ENCODE measurements at places on chromosomes 5 and 9. TPM values are rescaled to one million over a fixed set of nuclear protein-coding genes. Genes with fewer than 3 reads are reported as not detected.

GRCh38 chr5:85462957-85463356 lies 1078.3 kb upstream of the EDIL3 start:
- no peak overlapping the region for H3K4me3 ChIP-seq
- H3K4me1 ChIP-seq = no peaks in the 10 kb centered on the region

DNA sequence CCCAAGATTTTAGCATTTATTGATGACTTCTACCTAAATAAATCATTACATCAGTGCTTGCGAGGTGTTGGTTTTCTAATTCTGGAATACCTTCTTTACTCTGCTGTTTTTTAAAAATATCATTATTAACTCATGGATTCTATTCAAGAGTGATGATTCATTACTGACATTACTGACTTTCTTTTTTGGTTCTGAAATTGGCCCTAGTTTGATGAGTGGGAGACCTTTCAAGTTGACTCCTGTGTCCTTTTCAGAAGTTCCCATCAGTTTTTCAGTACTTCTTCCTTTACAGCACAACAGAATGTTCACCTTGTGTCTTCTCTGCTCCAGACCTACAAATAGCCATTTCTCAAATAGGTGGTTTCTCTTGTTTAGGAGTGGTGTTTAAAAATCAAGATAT lies 114.1 kb downstream of the PCSK5 start:
- no peak overlapping the region for H3K4me3 ChIP-seq
- H3K27me3 ChIP-seq = no peaks in the 10 kb centered on the region
- no peak for DNase-seq
- H3K36me3 ChIP-seq = no peaks in the 10 kb centered on the region

DNA sequence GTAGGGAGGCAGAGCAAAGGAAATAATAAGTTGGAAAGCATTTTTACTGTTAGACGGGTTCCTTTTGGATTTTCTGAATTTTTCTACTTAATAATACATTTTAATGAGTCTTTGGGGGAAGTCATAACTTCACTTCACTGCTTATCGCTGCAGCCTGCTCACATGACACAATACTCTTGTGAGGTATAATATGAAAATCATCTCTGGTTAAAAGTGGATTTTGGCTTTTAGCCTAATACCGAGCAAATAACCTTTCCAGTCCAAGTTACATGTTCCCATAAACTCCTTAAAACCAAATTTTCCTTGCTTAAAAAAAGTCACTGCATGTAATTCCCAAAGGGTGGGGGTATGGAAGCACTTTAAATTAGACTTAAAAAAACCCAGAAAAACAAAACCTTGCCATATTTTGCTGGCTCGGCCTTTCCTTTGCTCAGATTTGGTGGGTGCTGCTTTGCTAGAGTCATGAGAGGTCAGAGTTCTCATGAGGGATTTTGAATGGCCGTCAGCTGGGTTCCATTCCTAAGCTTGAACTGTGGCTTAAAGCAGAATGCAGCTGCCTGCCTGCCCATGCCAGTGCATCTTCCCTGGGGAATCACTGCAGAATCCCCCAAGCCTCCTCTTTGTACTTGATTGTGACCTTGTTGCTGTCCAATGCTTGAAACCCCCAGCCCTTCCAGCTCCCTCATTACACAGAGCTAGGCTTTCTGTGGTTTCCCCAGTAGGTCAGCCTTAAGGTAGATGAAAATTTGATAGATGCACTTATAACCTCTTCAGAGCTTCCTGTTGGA lies 331.8 kb downstream of the KDM4C start:
- peak; percentile 70 for DNase-seq
- no peaks in the 10 kb centered on the region for H3K27me3 ChIP-seq
- no peak overlapping the region for H3K4me3 ChIP-seq
- no peaks in the 10 kb centered on the region for H3K4me1 ChIP-seq

- H3K4me3 ChIP-seq = no peak overlapping the region
- DNase-seq = no peak
- H3K27me3 ChIP-seq = no peaks in the 10 kb centered on the region
- no peaks in the 10 kb centered on the region for H3K36me3 ChIP-seq
- no peak overlapping the region for H3K27ac ChIP-seq
Measured at GRCh38 chr5:136004436-136004835, 24.4 kb upstream of the TGFBI start.

GRCh38 chr5:137075163-137075970 lies 423.8 kb downstream of the SPOCK1 start:
- no peaks in the 10 kb centered on the region for H3K4me1 ChIP-seq
- DNase-seq = peak; percentile 44
- H3K27ac ChIP-seq = no peak overlapping the region
- no peak overlapping the region for H3K4me3 ChIP-seq

DNA sequence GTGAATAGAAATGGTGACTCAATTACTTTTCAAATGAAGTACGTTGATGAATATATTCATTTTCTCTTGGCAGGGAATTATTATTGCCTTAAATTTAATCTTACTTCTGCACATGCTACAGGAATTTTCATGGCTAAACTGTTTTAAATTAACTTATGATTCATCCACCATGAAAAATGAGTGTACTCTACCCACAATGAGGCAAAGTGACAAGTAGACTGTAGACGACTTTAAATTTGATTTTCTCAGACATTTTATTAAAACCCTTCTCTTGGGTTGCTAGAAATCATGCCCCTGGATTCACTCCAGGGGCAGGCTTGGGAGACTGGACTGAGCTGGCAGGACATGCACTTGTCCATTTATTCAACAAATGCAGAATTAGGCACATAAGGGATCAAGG lies 23.5 kb upstream of the ERAP2 start:
- no peak overlapping the region for H3K4me3 ChIP-seq
- no peaks in the 10 kb centered on the region for H3K4me1 ChIP-seq
- DNase-seq = no peak
- H3K27ac ChIP-seq = no peak overlapping the region

GRCh38 chr5:68149189-68149588 lies 66.4 kb upstream of the PIK3R1 start:
- no peak overlapping the region for H3K4me3 ChIP-seq
- no peak overlapping the region for H3K27ac ChIP-seq
- H3K36me3 ChIP-seq = no peaks in the 10 kb centered on the region
- DNase-seq = no peak
- no peaks in the 10 kb centered on the region for H3K4me1 ChIP-seq

GRCh38 chr9:136965771-136966484 lies 11.4 kb upstream of the PTGDS start:
- H3K4me1 ChIP-seq = peaks cover 28% of the 10 kb centered on the region
- H3K36me3 ChIP-seq = no peaks in the 10 kb centered on the region
- H3K27me3 ChIP-seq = no peaks in the 10 kb centered on the region
- H3K4me3 ChIP-seq = no peak overlapping the region

DNA sequence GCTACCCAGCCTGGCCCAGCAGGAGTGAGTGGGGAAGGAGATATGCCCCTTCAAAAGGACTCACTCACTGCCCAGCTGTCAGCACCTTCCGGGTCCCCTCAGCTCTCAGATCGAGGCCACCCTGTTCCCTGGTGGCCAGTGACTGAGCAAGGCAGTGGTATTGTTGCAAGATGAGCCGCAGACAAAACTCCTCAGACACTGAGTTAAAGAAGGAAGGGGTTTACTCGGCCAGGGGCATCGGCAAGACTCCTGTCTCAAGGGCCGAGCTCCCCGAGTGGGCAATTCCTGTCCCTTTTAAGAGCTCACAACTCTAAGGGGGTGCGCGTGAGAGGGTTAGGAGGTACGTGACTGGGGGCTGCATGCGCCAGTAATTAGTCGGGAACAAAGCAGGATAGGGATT lies 9.7 kb upstream of the N4BP3 start:
- H3K27me3 ChIP-seq = no peaks in the 10 kb centered on the region
- no peak for DNase-seq
- H3K4me3 ChIP-seq = no peak overlapping the region
- peaks cover 4% of the 10 kb centered on the region for H3K4me1 ChIP-seq
- no peaks in the 10 kb centered on the region for H3K36me3 ChIP-seq

- H3K4me3 ChIP-seq = no peak overlapping the region
- H3K4me1 ChIP-seq = no peaks in the 10 kb centered on the region
- no peak overlapping the region for H3K27ac ChIP-seq
- no peaks in the 10 kb centered on the region for H3K36me3 ChIP-seq
- DNase-seq = no peak
Measured at GRCh38 chr5:148846930-148847329, 20.5 kb downstream of the ADRB2 start.

- no peak for DNase-seq
- no peaks in the 10 kb centered on the region for H3K27me3 ChIP-seq
- H3K27ac ChIP-seq = no peak overlapping the region
Measured at GRCh38 chr5:150789943-150790611, 11.5 kb downstream of the SMIM3 start.

- no peak overlapping the region for H3K4me3 ChIP-seq
- H3K4me1 ChIP-seq = no peaks in the 10 kb centered on the region
- no peak for DNase-seq
- H3K36me3 ChIP-seq = no peaks in the 10 kb centered on the region
Measured at GRCh38 chr5:86565197-86565789, 52.4 kb upstream of the COX7C start.

- peak; percentile 28 for DNase-seq
- no peak overlapping the region for H3K4me3 ChIP-seq
- no peak overlapping the region for H3K27ac ChIP-seq
- H3K4me1 ChIP-seq = peaks cover 13% of the 10 kb centered on the region
Measured at GRCh38 chr9:93041108-93041802, 17.2 kb upstream of the SUSD3 start.

DNA sequence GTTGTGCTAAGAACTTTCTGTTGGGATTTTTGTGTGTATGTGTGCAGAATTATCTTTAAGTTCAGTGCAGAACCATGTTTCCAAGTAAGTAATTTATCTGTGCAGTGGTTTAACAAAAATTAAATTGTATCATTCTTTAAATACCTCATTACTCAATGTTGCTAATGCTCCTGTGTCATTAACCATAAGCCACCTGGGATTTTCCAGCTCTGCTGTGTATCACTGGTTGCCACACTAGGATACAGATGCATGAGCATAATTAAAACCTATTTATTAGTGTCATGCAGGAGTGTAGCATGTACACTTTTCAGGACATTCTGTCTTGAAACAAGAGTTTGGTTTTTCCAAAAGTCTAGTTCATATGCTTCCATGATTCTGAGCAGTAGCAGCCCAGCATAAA lies 120.4 kb upstream of the PTGER4 start:
- no peaks in the 10 kb centered on the region for H3K27me3 ChIP-seq
- H3K4me3 ChIP-seq = no peak overlapping the region
- H3K27ac ChIP-seq = no peak overlapping the region
- no peak for DNase-seq
- H3K4me1 ChIP-seq = no peaks in the 10 kb centered on the region
- no peaks in the 10 kb centered on the region for H3K36me3 ChIP-seq

DNA sequence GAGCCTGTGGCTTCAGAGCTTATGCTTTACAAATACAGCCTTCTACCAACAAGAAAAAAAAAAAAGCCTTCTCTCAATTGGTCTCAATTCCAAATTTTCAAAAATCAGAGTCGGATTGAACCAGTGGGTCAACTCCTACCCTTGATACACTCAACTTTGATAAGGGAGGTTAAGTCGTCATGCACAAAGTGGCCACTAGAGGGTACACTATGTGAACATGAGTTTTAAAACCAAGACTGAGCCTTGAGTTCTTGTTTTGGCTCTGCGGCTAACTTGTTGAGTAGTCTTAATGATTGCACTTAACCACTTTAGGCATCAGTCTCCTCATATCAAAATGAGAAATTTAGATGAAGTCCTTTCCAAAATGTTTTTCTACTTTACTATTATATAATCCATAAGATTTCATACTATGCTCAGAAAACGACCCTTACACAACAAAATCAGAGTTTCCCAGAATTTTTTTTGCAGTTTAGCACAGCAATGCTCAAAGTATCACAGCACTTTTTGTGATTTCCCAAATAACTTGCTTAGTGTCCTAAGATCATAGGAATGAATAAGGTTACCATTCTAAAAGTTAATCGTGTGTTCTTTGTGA lies 92.9 kb upstream of the MTAP start:
- no peaks in the 10 kb centered on the region for H3K36me3 ChIP-seq
- no peak overlapping the region for H3K4me3 ChIP-seq
- peak; percentile 28 for DNase-seq
- H3K4me1 ChIP-seq = no peaks in the 10 kb centered on the region
- no peaks in the 10 kb centered on the region for H3K27me3 ChIP-seq

- peaks cover 33% of the 10 kb centered on the region for H3K4me1 ChIP-seq
- no peak overlapping the region for H3K27ac ChIP-seq
- peaks cover 3% of the 10 kb centered on the region for H3K27me3 ChIP-seq
- no peak overlapping the region for H3K4me3 ChIP-seq
Measured at GRCh38 chr9:130987738-130988399, 21.1 kb upstream of the LAMC3 start.

DNA sequence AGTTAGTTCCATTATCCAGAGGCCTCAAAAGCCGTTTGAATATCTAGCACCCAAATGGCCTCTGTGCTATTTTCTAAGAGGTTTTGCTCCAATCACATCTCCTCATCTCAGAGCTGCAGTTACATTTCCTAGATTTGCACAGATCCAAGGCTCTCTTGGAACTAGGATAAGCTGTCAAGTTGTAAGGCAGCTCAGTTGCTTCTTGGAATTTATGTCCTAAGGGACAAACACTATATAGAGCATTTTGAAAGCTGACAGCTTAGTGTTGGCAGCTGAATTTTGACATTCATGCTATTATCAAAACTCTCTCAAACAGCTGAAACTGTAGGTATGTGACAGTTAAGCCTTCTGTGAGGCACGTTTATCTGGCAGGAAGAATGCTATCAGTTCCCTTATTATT lies 97.0 kb downstream of the MACIR start:
- no peak for DNase-seq
- H3K4me3 ChIP-seq = no peak overlapping the region
- no peaks in the 10 kb centered on the region for H3K4me1 ChIP-seq
- no peak overlapping the region for H3K27ac ChIP-seq

DNA sequence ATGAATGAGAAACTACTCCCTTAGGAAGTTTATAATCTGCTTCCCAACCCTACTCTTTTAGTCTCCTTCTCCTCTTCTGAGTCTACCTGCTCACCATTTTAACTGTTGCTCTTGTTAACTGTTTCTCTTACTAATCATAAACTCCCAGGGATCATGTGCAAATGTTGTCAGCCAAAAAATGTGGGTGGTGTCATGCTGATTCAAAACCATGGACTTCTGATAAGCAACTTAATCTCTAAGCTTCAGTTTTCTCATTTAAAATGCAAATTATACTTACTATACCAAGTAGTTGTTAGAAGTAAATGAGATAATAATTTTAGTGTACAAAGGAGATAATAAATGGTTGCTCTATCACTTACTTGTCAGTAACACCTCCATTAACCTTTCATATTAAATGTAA lies 45.9 kb upstream of the TLX3 start:
- no peaks in the 10 kb centered on the region for H3K36me3 ChIP-seq
- H3K4me1 ChIP-seq = no peaks in the 10 kb centered on the region
- DNase-seq = no peak
- H3K27me3 ChIP-seq = no peaks in the 10 kb centered on the region
- no peak overlapping the region for H3K27ac ChIP-seq
- H3K4me3 ChIP-seq = no peak overlapping the region

TAF11L10 gene
- total RNA-seq = not detected

DRD1 gene
- total RNA-seq = 2.3 TPM

FOXD4 gene
- total RNA-seq = 0.99 TPM

MPDZ gene
- 84.6 TPM for total RNA-seq

GMCL2 gene
- total RNA-seq = not detected

CSF2 gene
- not detected for total RNA-seq

DNAH5 gene
- total RNA-seq = 1.9 TPM

PKN3 gene
- total RNA-seq = 5.5 TPM

DMRT3 gene
- total RNA-seq = 0.30 TPM

GLRA1 gene
- total RNA-seq = 5.1 TPM

SLC36A2 gene
- 0.30 TPM for total RNA-seq

CCDC107 gene
- 8.3 TPM for total RNA-seq

ISOC1 gene
- total RNA-seq = 17.5 TPM

All from spinal cord (tissue), 10 donors.